8988T (cell line): ENCODE measurements at places on chromosomes 5 and 9.

DNA sequence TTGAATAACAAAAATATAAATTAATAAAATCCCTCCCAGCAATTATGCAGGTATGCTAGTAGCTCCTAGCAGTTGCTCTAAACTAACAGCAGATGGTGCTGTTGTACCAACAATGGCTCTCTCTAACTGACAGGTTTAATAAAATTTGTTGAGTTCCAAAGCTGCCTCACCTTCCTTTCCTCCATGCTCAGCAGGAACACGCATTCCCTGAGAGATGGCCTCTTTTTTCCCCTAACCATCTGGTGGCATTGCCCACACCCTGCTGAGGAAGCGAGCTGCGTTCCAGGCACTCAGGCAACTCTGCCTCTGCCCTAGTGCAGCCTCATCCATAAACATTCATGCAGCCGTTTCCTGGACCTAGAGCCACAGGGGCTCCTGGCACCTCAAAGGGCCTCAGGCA is 106.2 kb downstream of the KLHL3 start:
- DNase-seq = peak; percentile 46

DNA sequence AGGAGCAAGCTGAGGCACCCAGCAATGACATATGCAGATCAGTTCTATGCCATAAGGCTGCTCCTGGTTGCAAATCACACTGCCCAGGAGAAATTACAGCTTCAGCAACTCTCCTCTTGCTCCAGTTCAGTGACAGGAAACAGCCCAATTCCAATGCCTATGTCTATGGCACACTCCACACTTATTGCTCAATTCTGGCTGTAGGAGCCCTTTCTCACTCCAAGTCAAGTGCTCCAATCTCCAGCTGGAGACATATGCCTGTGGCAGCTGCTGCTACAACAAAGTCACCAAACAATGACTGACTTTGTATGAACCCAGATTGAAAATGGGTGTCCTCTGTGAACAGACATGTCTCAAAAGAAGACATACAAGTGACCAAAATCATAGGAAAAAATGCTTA is 31.8 kb upstream of the PLCXD3 start:
- no peak for DNase-seq

DNA sequence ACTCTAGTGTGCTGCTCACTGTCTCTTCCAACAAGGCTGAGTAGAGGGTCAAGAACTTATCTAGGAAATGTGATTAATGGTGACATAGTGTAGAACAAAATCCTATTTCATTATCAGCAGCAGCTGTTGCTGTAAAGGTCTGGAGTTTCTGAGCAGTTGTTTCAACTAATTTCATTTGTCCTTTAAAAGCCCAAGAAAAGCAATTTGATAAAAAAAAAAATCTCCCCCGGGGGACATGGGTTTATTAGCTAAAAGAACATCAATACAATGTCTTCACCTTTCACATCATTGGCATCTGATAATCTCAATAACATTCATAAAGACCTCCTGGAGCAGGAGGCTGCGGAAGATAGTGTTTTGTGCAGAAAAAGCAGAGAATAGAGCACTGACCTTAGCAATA is 468.1 kb downstream of the KCTD16 start:
- no peak for DNase-seq

DNA sequence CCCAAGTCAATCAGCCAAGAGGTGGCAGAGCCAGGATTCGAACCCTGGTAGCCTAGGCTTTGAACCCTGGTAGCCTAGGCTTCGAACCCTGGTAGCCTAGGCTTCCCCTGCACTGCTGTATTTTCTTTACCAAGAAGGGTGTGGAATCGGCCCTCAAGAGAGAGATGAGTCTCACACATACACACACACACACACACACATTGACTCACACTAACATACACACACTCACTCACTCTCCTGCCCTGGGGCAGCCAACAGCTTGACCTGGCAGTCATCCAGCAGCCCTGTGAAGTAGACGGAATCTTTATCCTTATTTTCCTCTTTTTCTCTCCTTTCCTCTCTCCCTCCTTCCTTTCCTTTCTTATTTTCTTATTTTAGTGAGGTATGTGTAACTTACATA is 55.4 kb upstream of the RPL26L1 start:
- DNase-seq = no peak

GRCh38 chr5:39675676-39676075 is 250.9 kb upstream of the DAB2 start:
- no peak for DNase-seq

GRCh38 chr5:177366528-177367322 is 9.0 kb downstream of the RGS14 start:
- peak; percentile 92 for DNase-seq

GRCh38 chr9:133347515-133347984 is 381 bp downstream of the MED22 start:
- peak; percentile 78 for DNase-seq

DNA sequence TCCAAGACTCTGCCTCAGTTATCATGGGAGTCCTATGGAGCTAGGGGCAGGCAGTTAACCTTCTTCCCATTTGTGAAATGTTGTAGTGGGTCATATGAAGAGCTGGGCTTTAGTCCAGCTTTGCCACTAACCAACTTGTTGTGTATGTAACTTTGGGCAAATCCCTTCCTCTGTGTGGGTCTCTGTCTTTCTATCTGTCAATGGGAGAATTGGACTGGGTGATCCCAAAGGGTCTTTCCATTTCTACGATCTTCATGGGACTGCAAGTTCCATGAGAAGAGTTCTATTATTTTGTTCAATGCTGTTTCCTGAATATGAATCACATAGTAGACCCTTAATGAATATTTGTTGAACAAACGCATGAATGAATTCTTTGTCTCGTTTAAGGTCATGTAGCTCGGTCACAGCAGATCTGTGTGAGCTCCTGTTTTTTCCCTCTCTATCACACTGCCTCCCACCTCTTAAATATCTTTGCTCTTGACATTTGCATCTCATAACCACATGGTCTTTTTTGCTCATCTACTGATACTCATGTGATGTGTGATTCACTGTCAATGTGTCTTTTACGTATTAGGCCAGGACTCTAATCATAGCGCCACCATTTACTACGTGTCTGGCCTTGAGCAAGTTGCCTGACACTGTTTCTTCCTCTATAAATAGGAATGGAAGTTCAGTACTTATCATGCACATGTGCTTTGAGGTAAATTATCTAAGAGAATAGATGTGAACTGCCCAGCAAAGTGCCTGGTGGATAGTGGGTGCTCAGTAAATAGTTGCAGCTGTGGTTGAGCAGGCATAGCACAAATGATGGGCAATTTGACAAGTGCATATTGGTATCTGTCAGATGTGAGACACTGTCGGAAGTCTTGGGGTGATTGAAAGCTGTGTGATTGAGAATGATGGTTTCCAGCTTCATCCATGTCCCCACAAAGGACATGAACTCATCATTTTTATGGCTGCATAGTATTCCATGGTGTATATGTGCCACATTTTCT is 37.4 kb downstream of the PTTG1 start:
- DNase-seq = no peak

DNA sequence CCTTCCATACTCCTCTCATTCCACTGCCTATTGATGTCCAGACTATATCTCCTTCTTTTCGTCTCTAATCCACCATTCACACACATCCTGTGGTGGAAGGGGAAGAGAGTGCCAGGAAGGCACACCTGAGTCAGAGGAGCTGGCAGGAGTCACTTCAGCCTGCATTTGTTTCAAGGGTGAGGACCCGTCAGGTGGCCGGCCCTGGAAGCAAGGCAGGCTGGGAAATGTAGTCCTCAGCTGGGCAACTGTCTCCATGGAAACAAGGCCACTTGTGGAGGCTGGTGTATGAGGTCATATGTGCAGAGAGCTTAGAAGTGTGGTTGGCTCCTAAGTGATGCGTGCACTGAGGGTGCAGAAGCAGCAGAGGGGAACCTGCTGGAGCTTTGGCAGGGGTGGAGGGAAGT is 278.4 kb downstream of the NSG2 start:
- DNase-seq = peak; percentile 63

DNA sequence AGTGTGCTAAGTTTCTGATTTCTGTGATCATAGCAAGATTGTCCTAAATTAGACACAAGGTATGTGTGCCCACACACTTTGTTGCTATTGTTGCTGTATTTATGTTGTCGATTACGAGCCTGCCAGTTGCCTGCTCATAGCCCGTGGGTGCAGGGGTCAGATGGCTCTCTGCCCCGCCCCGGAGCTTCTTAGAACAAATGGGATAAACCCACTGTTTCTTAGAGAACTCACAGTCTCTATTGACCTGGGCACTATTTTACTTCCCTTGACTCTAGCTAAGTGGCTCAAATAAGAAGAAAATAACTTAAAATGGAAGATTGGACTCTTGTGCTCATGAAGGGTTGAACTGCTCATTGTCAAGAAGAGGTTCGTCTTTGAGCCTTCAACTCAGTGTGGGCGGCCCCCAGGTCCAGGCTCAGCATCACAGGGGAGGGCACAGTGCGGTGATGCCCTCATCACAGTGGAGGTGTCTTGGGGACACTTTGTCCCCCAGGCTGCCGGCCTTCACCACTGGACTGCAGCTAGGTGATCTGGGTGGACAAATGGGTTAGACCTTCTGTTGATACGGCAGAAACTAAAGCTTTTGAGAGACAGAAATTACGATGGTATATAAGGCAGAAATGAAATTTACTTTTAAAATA is 155.5 kb downstream of the TENT4A start:
- no peak for DNase-seq

GRCh38 chr9:128689293-128689774 is 312 bp downstream of the SET start:
- no peak for DNase-seq

GRCh38 chr9:133658442-133659431 is 22.6 kb downstream of the DBH start:
- peak; percentile 85 for DNase-seq

GRCh38 chr5:98750693-98751092 is 22.8 kb upstream of the RGMB start:
- DNase-seq = no peak

DNA sequence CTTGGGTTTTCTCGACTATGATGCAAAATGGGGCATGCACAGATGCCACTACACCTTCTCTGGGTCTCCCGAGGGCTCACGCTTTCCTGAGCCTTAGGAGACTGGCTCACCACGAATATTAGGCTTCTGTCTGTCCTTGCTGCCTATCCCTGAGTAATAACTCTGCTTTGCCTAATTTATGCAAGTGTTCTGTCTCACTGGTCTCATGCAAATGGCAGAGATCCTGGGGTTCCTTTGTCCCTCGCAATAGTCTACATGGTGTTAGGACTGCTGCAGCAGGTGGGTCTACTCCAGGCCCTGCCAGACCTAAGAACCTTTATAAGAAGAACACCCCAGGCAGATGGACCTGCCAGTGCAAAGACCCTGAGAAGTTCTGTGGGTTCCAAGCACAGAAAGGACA is 72.3 kb upstream of the HRH2 start:
- DNase-seq = no peak

- DNase-seq = no peak
Measured at GRCh38 chr5:165328846-165329245, 1823.4 kb downstream of the MAT2B start.

- no peak for DNase-seq
Measured at GRCh38 chr5:16579142-16579847, 37.5 kb downstream of the RETREG1 start.

DNA sequence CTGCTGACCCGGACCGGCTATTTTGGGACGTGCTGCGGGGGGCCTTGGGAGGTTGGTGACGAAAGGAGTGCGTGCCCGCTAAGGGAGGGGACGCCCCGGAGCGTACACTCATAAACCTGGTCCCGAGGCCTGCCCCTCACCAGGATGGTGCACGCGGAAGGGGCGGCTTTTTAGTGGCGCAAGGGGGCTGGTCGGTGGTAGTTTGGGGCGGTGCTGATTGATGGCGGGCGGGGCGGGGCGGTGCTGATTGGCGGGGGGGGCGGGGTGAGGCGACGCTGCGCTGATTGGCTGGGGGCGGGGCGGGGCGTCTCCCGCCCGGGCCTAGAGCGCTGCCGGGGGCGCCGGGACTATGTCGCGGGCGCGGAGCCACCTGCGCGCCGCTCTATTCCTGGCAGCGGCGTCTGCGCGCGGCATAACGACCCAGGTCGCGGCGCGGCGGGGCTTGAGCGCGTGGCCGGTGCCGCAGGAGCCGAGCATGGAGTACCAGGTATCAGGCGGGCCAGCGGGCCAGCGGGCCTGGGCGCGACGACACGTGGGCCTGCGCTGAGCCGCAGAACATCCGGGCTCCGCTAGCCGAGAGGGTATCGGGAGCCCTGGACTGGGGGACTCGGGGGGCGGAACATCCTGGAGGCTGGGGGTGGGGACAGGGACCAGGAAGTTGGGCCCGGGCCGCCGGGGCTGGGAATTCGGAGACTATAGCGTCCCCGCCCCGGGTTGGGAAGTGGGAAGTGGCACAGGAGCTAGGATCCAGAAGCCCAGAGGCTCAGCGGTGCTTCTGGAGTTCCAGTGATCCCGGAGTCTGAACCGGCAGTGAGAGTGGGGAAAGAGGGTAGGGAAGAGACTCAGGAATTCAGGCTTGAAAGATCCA is at the start of gene FPGS:
Gene FPGS, plus strand, starts transcription at position 307 of the 868 bp plus-strand sequence. Its CDS starts 43 bp downstream, at position 350.
- DNase-seq = peak; percentile 97

GRCh38 chr5:138508958-138509357 is 34.1 kb downstream of the ETF1 start:
- no peak for DNase-seq

- DNase-seq = no peak
Measured at GRCh38 chr5:137752905-137753690, 1.1 kb downstream of the HNRNPA0 start.

GRCh38 chr9:36623280-36623679 is 50.6 kb downstream of the MELK start:
- DNase-seq = no peak

DNA sequence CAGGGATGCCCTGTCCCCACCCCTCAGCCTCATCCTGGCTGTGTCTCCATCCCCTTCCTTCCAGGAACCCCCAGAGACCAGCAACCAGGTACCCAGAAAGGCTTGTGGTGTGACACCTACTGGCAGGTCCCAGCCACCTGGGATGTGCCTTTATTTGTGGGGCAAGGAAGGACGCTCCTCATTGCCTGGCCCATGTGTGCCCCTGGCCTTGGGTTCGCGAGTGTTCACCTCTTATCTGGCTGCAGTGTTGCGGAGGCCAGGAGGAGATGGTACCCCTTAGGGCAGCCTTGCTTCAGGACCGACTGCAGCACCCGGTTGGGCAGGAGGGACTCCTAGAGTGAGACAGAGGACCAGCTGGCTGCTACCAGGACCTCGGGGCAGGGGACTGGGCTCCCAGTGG is 8.8 kb downstream of the C9orf50 start:
- DNase-seq = no peak

- DNase-seq = no peak
Measured at GRCh38 chr9:693201-694091, 148.1 kb upstream of the DMRT1 start.

DNA sequence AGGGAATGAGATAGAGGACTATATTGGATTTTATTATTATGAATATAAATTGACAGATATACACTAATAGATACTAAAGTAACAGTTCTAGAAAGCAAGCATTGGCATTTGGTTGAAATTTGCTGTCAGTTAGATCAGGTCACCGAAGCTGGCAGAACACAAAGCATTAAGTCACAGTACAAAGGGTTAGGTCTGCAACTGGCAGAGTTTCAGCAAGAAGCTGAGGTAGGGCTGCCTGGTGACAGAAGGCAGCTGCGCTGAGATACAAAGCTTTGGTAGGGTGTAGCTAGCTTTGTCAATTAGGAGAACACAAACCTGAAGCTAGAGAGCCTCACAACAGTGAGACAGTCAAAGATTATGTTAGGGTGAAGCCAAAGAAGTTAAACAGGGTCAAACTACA is 6.3 kb upstream of the CSNK1G3 start:
- no peak for DNase-seq
